ENCODE measurements at places on chromosomes 2 and 18. TPM values are rescaled to one million over a fixed set of nuclear protein-coding genes. Genes with fewer than 3 reads are reported as not detected.

TCF7L1 gene
- total RNA-seq, result 9.3 TPM

CCDC142 gene
- 7.2 TPM for total RNA-seq

NXPH2 gene
- not detected for total RNA-seq

PSME4 gene
- total RNA-seq, result 52.3 TPM

- DNase-seq, result no peak
These were observed 1212.1 kb upstream of the ACVR2A start for GRCh38 chr2:146632707-146633106.

DNA sequence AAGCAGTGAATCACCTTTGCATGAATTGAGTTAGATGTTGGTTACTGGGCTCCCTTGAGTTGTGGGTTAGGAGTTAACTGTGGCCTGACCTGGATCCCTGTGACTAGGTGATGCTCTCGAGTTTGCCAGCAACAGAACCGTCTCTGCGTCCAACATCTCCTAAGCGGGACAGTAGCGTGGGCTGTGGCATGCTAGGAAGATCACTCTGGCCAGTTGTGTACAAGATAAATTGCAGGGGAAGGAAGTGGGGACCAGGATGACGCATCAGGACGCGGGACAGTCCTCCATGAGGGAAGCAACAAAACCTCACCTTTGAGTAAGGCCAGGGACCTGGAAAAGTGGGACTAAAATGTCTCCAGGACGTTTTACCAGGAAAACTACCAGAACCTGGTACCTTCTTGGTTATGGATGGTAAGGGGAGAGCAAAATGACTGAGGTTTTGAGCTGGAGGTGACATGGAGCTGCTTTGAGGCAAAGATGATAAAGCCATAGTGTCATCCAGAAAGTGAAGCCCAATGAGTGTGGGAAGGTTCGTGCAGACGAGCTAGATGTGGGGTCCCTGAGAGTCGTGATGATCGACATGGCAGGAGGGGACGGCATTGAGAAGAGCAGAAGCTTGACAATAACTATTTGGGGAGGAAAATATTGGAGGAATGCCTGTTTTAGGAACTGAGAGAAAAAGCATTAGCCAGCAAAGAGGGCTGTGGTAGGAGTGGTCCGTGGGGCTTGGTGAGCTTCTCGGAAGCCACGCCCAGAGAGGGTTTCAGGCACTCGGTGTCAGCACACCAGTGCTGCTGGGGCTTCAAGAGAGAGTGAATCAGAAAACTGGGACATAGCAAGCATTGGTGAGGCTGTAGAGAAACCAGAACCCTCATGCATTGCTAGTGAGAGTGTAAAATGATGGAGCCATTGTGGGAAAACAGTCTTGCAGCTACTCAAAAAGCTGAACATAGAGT is 95.1 kb downstream of the SMAD7 start:
- DNase-seq, result peak; percentile 64

DNA sequence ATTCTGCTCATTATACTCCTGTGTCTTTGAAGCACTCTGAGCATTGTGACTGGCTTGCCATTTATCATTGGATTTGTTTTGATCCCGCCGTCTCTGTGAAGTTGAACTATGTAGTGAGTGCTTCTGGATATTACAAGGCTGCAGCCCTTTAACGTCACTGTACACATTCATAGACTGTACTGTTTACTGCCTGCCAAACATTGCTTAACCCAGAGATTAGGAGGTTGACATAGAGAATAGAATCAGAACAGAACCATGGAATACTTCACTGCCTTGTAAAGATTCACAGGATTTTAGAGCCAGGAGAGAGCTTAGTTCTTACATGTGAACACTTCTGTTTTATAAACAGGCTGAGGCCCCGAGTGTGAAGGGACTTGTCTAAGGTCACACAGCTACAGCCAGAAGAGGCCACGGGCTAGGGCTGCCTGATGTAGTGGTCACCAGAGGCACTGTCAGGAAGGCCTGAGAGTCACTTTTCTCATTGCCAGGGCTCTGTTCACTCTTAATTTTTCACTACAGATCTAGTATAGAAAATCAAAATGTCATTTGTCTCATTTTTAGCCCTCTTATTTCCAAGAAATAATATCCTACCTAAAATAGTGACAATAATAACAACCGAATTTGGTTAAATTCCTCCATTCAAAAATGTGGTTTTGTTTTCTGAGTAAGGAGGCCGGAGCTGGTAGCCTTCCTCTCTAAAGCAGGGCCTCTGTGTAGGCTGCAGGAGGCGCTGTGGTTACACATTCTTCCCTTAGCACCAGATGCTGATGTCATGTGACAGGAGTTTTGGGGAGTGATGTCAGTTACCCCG is 87.9 kb downstream of the UGGT1 start:
- DNase-seq, result peak; percentile 63

DNA sequence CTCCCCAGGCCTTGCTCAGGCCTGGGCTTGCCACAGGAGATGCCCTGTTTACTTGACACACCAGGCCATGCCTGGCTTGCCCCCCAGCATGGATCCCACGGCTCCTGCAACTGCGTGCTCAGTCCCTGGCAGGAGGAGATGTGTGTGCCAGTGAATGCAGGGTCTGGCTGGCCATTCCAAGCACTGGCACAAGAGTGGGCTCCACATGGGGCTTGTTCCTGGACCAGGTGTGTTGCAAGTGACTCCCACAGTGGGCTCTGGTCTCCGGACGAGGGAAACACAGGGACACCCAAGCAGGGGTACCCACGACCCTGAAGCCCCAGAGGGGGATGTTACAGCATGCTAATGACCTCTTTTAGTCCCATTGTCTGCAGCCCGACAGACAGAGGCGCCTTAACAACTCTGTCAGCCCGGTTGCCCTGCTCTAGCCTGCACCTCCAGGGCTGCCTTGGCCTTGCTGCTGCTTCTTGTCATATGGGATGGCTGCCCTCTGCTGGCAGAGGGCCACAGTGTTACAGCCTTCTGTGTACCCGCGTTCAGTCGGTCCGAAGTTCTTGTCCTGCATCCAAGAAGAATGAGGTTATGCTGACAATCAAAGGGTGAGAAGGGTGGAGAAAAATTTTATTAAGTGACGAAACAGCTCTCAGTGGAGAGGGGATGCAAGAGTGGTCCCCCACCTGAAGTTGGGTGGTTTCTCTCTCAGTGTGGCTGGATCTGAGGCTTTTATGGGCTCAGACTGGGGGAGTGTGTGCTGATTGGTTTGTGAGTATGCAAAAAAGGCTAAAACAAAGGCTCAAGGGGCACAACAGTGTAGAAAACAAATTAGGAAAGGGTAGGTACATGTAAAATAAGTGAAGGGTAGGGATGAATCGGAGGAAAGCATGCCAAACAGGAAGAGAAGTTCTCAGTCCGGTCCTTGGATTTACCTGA is 180.4 kb downstream of the MBD5 start:
- peak; percentile 49 for DNase-seq

DNA sequence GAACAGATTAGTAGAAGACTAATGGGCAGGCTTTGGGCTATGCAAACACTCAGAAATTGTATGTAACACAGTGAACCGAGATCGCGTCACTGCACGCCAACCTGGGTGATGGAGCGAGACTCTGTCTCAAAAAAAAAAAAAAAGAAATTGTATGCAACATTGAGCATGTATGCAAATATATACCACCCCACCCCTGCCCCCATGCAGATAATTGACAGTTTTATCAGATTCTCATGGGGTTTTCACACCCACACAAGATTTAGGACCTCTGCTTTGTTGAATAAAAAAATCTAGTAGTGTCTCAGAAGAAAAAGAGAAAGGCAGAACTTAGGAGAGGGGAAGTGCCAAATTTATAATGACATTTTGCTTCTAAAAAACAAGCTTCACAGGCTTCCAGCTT is 131.6 kb upstream of the FN1 start:
- DNase-seq, result no peak

GRCh38 chr2:58620896-58621295 is 379.8 kb upstream of the FANCL start:
- DNase-seq, result no peak

Data from Right ventricle myocardium superior (tissue), 1 donor.